ENCODE measurements at places on chromosomes 11 and 22. TPM values are rescaled to one million over a fixed set of nuclear protein-coding genes. Genes with fewer than 3 reads are reported as not detected.

The CARD18 gene
- not detected for total RNA-seq

The CNIH2 gene
- total RNA-seq, result 1.4 TPM

The UBQLNL gene
- total RNA-seq, result 0.09 TPM

The MUC5AC gene
- total RNA-seq, result not detected

The HIRA gene
- total RNA-seq, result 24.8 TPM

The DDI1 gene
- not detected for total RNA-seq

GRCh38 chr22:46108564-46109473, 41.5 kb upstream of the PPARA start:
- peak overlapping the region; percentile 78 for H3K27ac ChIP-seq
- peaks cover 35% of the 10 kb centered on the region for H3K4me1 ChIP-seq
- peak overlapping the region; percentile 39 for H3K4me3 ChIP-seq
- H3K27me3 ChIP-seq, result peaks cover 40% of the 10 kb centered on the region
- peak; percentile 44 for DNase-seq
- H3K36me3 ChIP-seq, result peaks cover 10% of the 10 kb centered on the region

GRCh38 chr22:37260901-37261336, 16.9 kb upstream of the RAC2 start:
- no peak overlapping the region for H3K27ac ChIP-seq
- H3K4me3 ChIP-seq, result no peak overlapping the region
- peaks cover 8% of the 10 kb centered on the region for H3K36me3 ChIP-seq
- peak; percentile 39 for DNase-seq
- H3K27me3 ChIP-seq, result peaks cover 33% of the 10 kb centered on the region

DNA sequence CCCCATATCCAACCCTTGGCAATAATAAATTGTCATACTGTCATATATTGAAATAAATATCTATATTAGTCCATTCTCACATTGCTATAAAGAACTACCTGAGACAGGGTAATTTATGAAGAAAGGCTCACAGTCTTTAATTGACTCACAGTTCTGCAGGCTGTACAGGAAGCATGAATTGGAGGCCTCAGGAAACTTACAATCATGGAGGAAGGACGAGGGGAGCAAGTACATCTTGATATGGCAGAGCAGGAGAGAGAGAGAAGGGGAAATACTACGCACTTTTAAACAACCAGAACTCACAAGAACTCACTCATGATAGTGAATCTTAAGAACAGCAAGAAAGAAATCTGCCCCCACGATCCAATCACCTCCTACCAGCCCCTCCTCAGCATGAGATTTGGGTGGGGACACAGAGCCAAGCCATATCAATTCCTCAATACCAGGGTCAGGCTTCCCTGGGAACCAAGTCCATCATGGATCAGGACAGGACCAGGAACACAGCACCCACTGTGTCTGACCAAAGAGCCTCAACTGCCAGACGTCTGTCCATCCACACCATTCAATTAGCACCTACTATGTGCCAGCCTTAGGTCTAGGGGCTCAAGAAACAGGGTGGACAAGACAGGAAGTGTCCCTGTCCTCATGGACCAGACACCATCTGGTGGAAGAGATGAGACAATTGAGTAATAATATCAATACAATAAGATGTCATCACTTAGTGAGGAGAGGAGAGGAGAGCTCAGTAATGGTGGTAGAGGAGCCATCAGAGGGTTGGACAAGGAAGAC, 56.9 kb upstream of the TOP3B start:
- H3K27ac ChIP-seq, result no peak overlapping the region
- H3K36me3 ChIP-seq, result no peaks in the 10 kb centered on the region
- no peak for DNase-seq
- H3K27me3 ChIP-seq, result peaks cover 17% of the 10 kb centered on the region
- H3K4me1 ChIP-seq, result peaks cover 15% of the 10 kb centered on the region
- no peak overlapping the region for H3K4me3 ChIP-seq

DNA sequence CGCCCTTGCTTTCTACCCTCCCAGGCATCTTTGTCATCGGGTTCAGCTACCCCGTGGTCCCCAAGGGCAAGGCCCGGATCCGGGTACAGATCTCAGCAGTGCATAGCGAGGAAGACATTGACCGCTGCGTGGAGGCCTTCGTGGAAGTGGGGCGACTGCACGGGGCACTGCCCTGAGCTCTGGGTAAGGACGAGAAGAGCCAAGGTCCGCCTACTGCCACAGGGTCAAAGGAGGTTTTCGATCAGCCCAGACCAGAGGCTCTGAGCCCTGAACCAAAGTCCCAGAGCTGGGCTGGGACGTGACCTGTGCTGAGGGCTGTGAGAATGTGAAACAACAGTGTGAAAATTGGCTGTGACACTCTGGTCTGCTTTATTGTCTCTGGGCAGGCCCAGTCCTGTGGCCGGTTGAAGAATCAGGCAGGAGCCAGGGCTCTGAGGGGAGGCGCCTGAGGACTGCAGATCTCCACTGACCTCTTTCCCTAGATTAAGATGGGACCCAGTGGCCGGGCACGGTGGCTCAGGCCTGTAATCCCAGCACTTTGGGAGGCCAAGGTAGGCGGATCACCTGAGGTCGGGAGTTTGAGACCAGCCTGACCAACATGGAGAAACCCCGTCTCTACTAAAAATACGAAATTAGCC, 6.5 kb upstream of the GALR3 start:
- no peak overlapping the region for H3K27ac ChIP-seq
- H3K4me3 ChIP-seq, result no peak overlapping the region
- peaks cover 17% of the 10 kb centered on the region for H3K4me1 ChIP-seq
- H3K27me3 ChIP-seq, result peaks cover 11% of the 10 kb centered on the region

DNA sequence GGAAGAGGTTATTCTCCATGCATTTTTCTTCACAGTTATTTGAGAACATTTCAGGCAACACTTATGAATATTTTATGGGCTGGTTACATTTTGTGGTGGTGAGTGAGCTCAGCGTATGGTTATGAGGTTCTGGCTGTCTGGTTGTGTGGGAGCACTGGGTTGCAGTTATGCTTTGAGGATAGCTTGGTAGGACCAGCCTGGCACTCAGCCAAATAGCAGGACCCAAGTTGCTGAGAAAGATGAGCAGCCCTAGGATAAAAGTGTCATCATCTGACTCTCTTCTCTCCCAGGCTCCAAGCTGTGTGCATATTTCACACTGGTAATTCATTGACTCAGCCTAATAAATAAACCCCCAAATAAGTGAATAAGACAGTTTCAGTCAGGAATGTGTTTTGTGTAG, 8.1 kb upstream of the SRSF8 start:
- H3K4me3 ChIP-seq, result no peak overlapping the region
- DNase-seq, result peak; percentile 5
- peaks cover 9% of the 10 kb centered on the region for H3K27me3 ChIP-seq
- H3K36me3 ChIP-seq, result no peaks in the 10 kb centered on the region
- H3K27ac ChIP-seq, result no peak overlapping the region

- peaks cover 46% of the 10 kb centered on the region for H3K4me1 ChIP-seq
- H3K36me3 ChIP-seq, result no peaks in the 10 kb centered on the region
- DNase-seq, result no peak
- H3K4me3 ChIP-seq, result no peak overlapping the region
- H3K27me3 ChIP-seq, result no peaks in the 10 kb centered on the region
- peak overlapping the region; percentile 91 for H3K27ac ChIP-seq
These were observed 84.0 kb upstream of the CTSC start for GRCh38 chr11:88421530-88421929.

- H3K27me3 ChIP-seq, result peaks cover 41% of the 10 kb centered on the region
- no peak overlapping the region for H3K27ac ChIP-seq
- no peaks in the 10 kb centered on the region for H3K36me3 ChIP-seq
These were observed 91.3 kb upstream of the KCNQ1OT1 start for GRCh38 chr11:2791139-2791520.

DNA sequence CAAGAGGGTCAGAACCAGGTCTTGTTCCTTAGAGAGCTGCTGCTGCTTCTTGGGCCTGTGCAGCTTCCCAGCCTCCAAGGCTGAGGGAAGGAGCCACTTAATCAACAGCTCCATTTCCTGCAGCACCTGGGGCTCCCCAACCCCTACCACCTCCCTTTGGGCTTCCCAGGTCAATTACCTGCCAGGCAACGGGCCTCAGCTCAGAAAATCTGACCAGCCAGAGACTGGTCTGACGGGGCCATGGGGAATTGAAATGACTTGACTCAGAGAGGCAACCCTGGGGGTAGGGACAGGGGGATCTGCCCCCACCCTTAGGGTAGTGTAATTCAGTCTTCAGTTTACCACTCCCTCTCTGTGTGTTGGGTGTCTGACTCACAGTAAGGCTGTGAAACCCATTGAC, 4.7 kb upstream of the MAJIN start:
- no peaks in the 10 kb centered on the region for H3K4me1 ChIP-seq
- DNase-seq, result no peak
- H3K27me3 ChIP-seq, result peaks cover 13% of the 10 kb centered on the region
- no peak overlapping the region for H3K27ac ChIP-seq

DNA sequence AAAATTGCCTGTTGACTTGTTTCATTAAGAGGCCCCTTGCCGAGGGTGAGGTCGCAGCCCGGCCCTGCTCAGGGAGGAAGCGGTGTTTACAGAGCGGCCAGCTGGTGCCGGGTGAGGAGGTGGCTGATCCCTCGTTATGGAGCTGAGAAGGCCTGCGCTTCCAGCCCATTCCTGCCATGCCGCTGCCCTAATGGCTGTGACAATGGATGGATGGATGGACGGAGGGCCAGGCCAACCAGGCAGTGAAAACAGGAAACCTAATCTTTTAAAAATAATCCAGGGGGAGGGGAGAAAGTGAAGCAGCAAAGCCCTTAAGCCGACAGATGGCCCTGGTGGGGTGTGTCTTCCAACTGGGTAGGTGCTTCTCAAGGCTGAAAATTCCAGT, 38.5 kb downstream of the BCR start:
- peaks cover 70% of the 10 kb centered on the region for H3K4me1 ChIP-seq
- H3K27ac ChIP-seq, result peak overlapping the region; percentile 33
- H3K27me3 ChIP-seq, result peaks cover 1% of the 10 kb centered on the region
- H3K36me3 ChIP-seq, result peaks cover 3% of the 10 kb centered on the region
- no peak for DNase-seq
- peak overlapping the region; percentile 11 for H3K4me3 ChIP-seq

- H3K4me1 ChIP-seq, result peaks cover 3% of the 10 kb centered on the region
- H3K27ac ChIP-seq, result no peak overlapping the region
- no peak overlapping the region for H3K4me3 ChIP-seq
- H3K36me3 ChIP-seq, result peaks cover 16% of the 10 kb centered on the region
- H3K27me3 ChIP-seq, result no peaks in the 10 kb centered on the region
These were observed 51.7 kb downstream of the POLD3 start for GRCh38 chr11:74644081-74644480.

GRCh38 chr22:31229402-31230079, 17.4 kb downstream of the LIMK2 start:
- no peaks in the 10 kb centered on the region for H3K36me3 ChIP-seq
- H3K27me3 ChIP-seq, result no peaks in the 10 kb centered on the region
- H3K27ac ChIP-seq, result peak overlapping the region; percentile 39
- H3K4me3 ChIP-seq, result no peak overlapping the region
- no peak for DNase-seq

- H3K4me1 ChIP-seq, result peaks cover 34% of the 10 kb centered on the region
- no peaks in the 10 kb centered on the region for H3K36me3 ChIP-seq
- H3K27ac ChIP-seq, result no peak overlapping the region
- peaks cover 4% of the 10 kb centered on the region for H3K27me3 ChIP-seq
These were observed 15.3 kb upstream of the APOL6 start for GRCh38 chr22:35632935-35633334.

GRCh38 chr22:35601743-35602615, 15.2 kb downstream of the MB start:
- H3K36me3 ChIP-seq, result no peaks in the 10 kb centered on the region
- H3K4me1 ChIP-seq, result peaks cover 12% of the 10 kb centered on the region
- H3K27me3 ChIP-seq, result peaks cover 17% of the 10 kb centered on the region
- no peak overlapping the region for H3K27ac ChIP-seq

GRCh38 chr11:69013009-69013951, at the start of gene MRGPRF:
TSS of gene MRGPRF (minus strand) at chr11:69013246. CDS start at chr11:69009901, 3,345 bp downstream.
- peaks cover 9% of the 10 kb centered on the region for H3K27me3 ChIP-seq
- peak; percentile 84 for DNase-seq
- peaks cover 46% of the 10 kb centered on the region for H3K4me1 ChIP-seq
- no peaks in the 10 kb centered on the region for H3K36me3 ChIP-seq
- H3K4me3 ChIP-seq, result peak within 1 kb of the TSS; percentile 87
- peak within 1 kb of the TSS; percentile 84 for H3K27ac ChIP-seq

- no peak for DNase-seq
- no peak overlapping the region for H3K27ac ChIP-seq
- peaks cover 3% of the 10 kb centered on the region for H3K27me3 ChIP-seq
- peaks cover 54% of the 10 kb centered on the region for H3K4me1 ChIP-seq
- H3K4me3 ChIP-seq, result no peak overlapping the region
- H3K36me3 ChIP-seq, result peaks cover 61% of the 10 kb centered on the region
These were observed 8.2 kb downstream of the DDX17 start for GRCh38 chr22:38497869-38498268.

- H3K27me3 ChIP-seq, result no peaks in the 10 kb centered on the region
- H3K4me1 ChIP-seq, result peaks cover 34% of the 10 kb centered on the region
- peaks cover 9% of the 10 kb centered on the region for H3K36me3 ChIP-seq
- DNase-seq, result no peak
- H3K27ac ChIP-seq, result no peak overlapping the region
These were observed 5.7 kb downstream of the TMEM25 start for GRCh38 chr11:118536726-118537125.

- H3K36me3 ChIP-seq, result no peaks in the 10 kb centered on the region
- H3K4me3 ChIP-seq, result no peak overlapping the region
- no peak for DNase-seq
- no peaks in the 10 kb centered on the region for H3K4me1 ChIP-seq
- peaks cover 40% of the 10 kb centered on the region for H3K27me3 ChIP-seq
- H3K27ac ChIP-seq, result no peak overlapping the region
These were observed 35.0 kb upstream of the SYT13 start for GRCh38 chr11:45321031-45321595.
